Common myeloid progenitor, CD34-positive (primary cell): ENCODE measurements at places on chromosomes 3 and 15.

DNA sequence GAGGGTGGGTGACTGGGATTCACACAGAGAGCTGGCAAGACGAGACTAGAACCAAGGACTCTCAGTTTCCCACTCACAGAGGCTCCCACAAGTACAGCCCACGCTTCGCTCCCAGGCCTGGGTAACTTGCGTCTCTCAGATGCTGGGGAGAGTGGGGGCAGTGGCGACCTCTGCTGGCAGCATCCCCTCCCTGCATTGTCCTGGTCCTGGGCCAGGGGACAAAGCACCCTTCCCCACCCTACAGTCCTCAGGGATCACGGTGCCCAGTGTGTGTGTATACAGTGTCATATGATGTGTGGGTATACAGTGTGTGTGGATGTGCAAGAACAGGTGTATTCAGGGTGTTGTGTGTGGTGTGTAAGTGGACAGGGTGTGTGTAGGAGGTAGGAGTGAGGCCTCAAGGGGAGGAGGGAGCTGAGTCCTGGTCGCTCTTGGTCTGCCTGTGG is 12.8 kb downstream of the VILL start:
- peak; percentile 44 for DNase-seq

- DNase-seq, result no peak
These were observed 62.8 kb downstream of the PEX5L start for GRCh38 chr3:179973931-179974361.

DNA sequence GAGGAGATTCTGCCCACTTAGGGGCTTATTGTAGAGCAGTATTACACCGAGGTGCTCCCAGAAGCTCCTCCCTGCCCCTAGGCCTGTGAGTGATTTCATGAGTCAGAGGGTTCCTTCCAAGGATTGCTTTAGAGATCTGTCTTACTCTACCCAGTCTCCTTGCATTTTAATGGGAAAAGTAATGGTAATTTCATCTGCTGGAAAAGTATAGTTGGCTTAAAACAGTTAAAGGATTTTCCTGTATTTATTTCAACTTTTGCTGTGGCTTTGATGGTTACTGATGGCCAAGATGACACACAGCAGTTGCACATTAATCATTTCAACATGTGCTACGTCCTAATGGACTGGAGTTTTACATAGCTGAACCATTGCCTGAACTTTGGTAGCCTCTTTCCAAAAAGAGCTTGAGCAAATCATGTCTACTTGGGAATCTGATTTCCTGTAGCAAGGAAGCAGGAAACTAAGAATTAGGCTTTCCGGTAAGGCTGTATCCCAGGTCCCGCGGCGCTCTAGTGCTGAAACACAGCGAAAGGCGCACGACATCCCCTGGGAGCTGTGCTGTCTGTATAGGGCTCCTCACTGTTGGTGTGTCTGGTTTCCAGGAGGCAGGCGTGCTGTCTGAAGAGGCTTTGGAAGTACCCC is 9.2 kb upstream of the PGPEP1L start:
- DNase-seq, result no peak

GRCh38 chr3:62632510-62633294 is 242.5 kb downstream of the CADPS start:
- no peak for DNase-seq

GRCh38 chr3:98967758-98968157 is 66.3 kb upstream of the DCBLD2 start:
- no peak for DNase-seq
